Lower lobe of right lung (tissue), 2 donors: ENCODE measurements at places on chromosomes 11 and 22. TPM values are rescaled to one million over a fixed set of nuclear protein-coding genes. Genes with fewer than 3 reads are reported as not detected.

- no peak for DNase-seq
These were observed 621.3 kb downstream of the ETS1 start for GRCh38 chr11:127965939-127966668.

DNA sequence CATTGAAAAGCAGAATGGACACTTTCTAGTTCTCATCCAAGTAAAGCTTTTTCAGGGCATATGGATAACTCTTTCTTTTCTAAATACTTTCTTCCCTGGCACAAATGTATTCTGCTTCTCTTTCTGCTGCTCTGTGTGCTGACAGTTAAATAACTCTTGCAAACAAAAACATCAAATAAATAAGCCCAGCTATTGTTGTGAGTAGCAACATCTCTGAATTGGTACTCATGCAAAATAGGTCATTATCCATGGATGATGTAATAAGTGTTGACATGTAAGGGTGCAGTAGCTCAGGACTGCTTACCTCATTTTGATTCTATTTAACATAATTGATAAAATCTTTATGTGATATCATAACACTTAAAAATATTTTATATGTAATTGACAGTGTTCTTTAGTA lies 164.3 kb downstream of the MSANTD4 start:
- DNase-seq, result no peak

The OR5AP2 gene
- not detected for total RNA-seq

DNA sequence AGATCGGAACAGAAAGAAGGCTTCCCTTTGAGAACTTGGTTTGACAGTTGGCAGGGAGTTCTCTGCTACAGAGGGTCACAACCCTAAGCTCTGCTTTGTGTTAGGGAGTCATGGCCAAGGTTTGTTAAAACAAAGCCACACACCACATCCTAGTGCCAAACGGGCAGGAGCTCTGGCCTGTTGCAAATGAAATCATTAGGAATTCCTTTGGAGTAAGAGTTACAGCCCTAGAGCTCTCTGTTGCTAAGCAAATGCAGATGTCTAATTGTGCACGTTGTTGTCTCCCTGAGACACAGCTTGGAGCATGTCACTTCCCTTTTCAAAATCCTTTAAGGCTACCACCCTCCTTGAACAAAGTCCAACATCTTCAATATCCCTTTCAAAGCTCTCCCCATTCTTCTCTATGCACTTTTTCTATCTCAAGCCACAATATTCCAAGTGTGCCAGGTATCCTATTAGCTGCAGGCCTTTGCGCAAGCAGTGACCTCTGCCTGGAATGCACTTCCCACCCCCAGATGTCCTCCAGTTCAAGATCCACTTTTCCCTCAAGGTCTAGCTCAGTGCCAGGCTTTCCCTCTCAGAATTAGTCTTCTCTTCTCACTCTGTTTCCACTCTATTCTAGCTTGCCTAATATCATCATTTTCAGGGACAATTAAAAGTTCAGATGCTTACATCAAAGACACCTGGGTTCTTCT lies 253.7 kb upstream of the POU2AF2 start:
- DNase-seq, result no peak

DNA sequence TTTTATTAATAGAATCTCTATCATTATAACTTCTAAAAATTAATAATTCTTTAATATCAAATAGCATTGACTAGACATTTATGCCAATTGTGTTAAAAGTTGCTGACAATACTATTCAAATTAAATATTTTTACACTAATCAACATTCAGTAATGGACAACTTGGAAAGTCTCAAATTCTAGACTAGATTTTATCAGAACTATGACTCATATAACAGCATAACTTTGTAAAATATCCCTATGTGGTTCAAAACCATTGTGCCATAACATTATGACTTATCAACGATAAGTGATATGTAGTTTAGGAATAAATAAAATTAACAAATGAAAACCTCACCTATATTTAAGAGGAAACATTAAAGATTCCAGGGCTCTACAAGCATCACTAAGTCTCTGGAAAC lies 291.8 kb downstream of the SBF2 start:
- no peak for DNase-seq

DNA sequence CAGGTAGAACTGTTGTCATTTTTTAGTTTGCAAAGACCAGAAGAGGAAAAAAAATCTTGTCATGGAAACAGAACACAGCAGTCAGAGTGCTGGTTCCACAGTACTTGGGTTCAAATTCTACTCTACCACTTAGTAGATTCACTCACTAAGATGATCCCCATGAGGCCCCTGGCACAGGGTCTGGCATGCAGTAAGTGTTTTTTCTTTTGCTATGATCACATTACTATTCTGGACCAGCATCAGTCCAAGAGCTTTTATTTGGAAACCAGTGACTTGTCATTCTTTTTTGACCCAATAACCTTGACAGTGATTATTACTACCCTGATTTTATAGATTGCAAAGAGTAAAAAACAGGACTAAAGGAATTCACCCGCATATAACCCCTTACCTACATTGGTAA lies 4.1 kb downstream of the EEF1G start:
- DNase-seq, result no peak

- DNase-seq, result no peak
These were observed 53.3 kb downstream of the WNT11 start for GRCh38 chr11:76152741-76153570.

- DNase-seq, result no peak
These were observed at the start of gene SCUBE2 for GRCh38 chr11:9091044-9091922. SCUBE2 (minus strand) TSS chr11:9091599; CDS start chr11:9091528, 71 bp downstream.

DNA sequence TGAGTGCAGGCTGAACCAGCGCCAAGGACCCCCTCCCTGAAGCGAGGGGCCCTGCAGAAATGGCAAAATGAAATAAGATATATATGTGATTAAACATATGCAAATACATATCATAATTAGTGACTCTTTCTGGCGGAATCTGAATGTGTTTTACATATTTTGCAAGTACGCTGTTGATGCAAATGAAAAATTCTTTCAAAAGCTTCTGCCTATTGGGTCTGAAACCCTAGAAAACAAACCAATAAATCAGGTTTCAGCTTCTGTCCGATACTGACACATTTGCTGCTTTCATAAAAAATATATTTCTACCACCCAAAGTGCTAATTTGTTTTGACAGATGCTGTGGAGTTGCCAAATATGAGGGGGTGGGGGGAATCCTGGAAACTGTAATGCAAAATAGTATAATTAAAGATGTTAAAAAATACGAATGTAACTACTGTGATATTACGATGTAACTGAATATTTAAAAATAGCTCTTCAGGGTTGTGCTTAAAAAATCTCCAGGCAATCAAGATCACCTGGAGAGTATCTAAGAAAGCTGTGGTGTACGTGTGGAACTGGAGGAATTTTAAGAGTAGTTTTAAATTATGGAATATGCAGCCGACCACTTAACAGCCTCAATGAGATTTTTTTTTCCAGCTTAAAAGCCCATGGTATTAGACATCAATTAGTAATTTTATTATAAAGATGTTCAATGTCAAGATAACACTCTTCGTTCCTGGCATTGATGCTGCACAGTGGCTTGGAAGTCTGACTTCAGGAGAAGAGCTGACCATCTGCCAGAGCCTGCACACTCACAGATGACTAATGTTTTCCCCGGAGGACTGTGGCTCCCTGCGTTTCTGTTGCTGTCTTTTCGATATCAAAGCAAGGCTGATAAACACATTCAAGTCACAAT lies 122.2 kb upstream of the RCN1 start:
- DNase-seq, result no peak

The PTPMT1 gene
- total RNA-seq, result 78.1 TPM

DNA sequence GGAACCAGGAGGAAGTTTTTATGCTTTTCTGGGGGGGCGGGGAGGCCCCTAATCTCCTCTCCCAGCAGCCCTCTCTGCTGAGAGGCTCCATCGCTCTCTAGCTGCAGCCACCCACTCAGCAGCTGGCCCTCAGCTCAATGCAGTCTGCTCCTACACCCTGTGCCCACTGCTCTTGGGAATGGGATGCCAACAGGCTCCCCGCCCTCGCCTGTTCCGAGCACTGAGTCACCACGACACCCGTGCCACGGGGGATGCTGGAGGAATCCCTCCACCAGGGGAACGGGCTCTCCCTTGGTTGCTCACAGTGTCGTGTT lies 23.5 kb upstream of the SUSD2 start:
- no peak for DNase-seq

- no peak for DNase-seq
These were observed 350.2 kb downstream of the LARGE1 start for GRCh38 chr22:33570110-33570509.

GRCh38 chr11:134632347-134633119 lies 220.5 kb upstream of the B3GAT1 start:
- no peak for DNase-seq

DNA sequence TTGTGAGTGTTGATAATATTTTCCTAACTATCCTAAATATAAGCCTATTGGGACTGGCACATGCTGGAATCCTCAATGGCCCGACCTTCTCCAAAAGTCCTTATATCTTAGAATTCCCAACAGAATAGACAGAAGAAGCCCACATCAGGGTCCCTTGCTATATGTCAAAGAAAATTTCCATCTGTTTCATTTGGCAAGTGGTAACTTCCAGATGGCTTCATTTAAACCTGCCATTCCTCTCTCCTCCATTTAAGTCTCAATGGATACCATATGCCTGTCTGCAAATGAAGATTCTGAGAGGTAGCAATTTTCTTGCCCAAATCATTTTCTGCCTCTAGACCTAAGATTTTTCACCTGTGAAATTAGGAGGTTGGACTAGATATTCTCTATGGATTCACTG lies 73.1 kb upstream of the KCNA4 start:
- no peak for DNase-seq

The CD3D gene
- 7.4 TPM for total RNA-seq

The EIF3M gene
- total RNA-seq, result 162 TPM

The A4GALT gene
- 19.4 TPM for total RNA-seq

GRCh38 chr11:43992183-43992582 lies 49.7 kb downstream of the C11orf96 start:
- DNase-seq, result no peak

GRCh38 chr11:86698639-86699038 lies 26.2 kb upstream of the ME3 start:
- no peak for DNase-seq

The FREY1 gene
- total RNA-seq, result 0.53 TPM

DNA sequence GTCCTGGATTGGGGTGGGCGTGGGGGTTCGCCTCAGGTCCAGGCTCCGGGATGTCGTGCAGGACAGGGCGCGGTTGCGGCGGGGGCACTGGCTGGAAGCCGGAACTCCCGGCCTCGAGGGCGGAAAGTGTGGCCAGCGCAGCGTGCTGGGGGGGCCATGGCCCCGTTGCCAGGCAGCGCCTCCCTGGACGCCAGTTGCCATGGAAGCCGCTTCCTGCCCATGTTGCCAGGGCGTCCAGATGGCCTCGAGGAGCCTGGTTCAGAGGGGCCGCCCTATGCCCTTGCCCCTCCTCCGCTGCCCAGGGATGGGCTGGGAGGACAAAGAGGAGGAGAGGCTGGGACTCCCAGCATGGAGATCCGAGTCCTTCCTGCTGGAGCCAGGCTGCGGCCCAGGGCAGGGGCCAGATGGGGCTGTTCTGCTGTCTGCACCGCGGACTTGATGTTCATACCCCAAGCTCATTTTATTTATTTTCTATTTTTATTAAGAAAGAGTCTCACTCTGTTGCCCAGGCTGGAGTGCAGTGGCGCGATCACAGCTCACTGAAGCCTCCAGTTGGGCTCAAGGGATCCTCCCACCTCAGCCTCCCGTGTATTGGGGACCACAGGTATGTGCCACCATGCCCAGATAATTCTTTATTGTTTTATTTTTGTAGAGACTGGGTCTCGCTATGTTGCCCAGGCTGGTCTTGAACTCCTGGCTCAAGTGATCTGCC lies 4.6 kb upstream of the CCDC188 start:
- DNase-seq, result peak; percentile 71

The C11orf87 gene
- total RNA-seq, result 0.09 TPM

The GGTLC3 gene
- total RNA-seq, result 8.0 TPM

- DNase-seq, result peak; percentile 84
These were observed 587 bp downstream of the SLC25A22 start for GRCh38 chr11:797296-798092.

- DNase-seq, result no peak
These were observed 1027.7 kb upstream of the CCDC90B start for GRCh38 chr11:84313830-84314359.

The OR10A2 gene
- total RNA-seq, result not detected

DNA sequence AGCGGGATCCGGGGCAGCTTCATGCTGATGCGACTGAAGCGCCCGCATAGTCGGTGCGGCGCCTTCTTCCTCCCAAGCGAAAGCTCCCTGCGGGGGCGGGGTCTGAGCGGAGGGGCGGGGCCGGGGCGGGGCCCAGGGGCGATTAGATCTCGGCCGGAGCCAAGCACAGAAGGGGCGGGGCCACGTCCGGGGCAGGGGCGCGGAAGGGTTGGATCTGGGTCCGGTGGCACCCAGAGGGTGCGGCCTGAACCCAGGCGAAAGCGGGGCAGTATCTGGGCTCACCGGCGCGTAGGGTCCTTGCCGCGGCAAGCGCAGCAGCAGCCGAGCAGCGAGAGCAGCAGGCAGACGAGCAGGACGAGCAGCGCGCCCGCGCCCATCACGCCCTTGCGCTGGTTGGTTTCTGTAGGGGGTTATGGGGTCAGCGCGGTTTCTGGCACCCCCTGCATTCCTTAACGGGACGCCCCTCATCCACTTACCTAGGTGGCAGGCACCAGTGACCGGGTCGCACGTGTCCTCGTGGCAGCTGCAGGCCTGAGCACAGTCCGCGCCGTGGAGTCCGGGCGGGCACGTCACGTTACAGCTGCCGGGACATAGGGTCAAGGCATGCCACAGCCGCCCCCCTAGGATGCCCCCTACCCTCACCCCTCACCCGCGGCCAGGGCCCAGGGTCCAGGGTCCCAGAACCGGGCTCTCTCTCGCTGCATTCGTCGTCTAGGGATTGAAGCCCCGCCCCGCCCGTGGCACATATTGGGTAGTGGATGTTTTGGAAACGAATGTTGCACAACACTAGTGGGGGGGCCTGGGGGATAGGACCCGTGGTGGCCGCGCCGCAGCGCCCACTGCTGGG lies 8.1 kb downstream of the SCARF2 start:
- DNase-seq, result peak; percentile 84
